Fibroblast of skin of back (primary cell): ENCODE measurements at places on chromosomes 1 and 21.

- DNase-seq = no peak
These were observed 263.8 kb downstream of the KAZN start for GRCh38 chr1:14862114-14862771.

- DNase-seq = peak; percentile 26
These were observed 17.4 kb downstream of the HYI start for GRCh38 chr1:43436371-43436770.

- DNase-seq = no peak
These were observed 152.4 kb upstream of the HMGB4 start for GRCh38 chr1:33711511-33711910.

- DNase-seq = no peak
These were observed 228.3 kb downstream of the ST6GALNAC3 start for GRCh38 chr1:76302711-76303339.

- peak; percentile 12 for DNase-seq
These were observed 19.9 kb downstream of the NPL start for GRCh38 chr1:182809414-182809957.
